ENCODE measurements at places on chromosomes 16 and 17.

GRCh38 chr16:7914748-7915147 is 582.1 kb downstream of the RBFOX1 start:
- DNase-seq = no peak

DNA sequence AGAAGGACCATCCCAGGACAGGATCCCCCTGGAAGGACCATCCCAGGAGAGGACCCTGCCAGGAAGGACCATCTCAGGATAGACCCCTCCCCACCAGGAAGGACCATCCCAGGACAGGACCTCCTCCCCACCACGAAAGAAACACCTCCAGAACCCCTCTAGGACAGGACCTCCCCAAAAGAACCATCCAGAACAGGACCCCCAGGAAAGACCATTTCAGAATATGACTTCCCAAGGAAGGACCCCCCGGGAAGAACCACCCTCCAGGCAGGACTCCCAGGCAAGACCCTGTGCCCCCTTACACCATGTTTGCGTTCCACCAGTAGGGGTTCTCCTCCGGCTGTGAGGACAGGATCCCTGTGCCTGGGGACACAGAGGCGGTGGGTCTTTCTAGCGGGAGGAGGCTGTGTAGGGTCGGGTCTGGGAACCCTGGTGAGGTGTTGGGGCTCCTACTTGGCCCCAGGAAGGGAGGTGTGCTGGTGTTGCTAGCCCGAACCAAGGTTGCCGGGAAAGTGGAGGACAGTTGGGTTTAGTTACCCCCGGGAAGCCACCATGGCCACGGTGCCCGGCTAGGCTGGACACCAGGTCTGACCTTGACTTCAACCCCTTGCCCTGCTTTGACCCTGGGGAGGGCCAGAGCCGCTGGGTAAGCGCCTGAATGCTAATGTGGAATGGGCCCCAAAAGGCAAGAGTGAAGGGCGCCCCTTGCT is 2.2 kb downstream of the NOTUM start:
- no peak for DNase-seq

GRCh38 chr17:8563981-8564602 is 66.4 kb downstream of the MYH10 start:
- DNase-seq = no peak

DNA sequence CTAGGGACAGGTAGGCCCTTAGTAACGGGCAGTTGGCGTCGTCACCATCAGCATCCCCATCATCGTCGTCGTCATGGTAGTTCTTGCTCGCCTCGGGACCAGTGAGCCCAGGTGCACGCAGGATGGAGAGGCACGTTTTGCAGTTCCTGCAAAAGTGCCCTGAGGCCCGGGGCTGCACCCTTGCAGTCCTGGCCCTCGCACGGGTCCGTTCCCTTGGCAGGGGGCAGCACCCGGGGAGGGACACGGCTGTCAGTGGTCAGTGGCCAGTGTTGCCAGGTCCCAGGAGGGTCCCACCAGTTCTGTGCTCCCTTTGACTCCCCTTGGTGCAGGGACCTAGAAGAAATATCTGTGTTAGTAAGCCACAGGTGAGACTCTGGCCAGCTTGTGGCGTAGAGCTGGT is 243.9 kb upstream of the CIBAR2 start:
- DNase-seq = no peak

GRCh38 chr16:2845116-2845515 is 12.9 kb downstream of the PRSS22 start:
- DNase-seq = no peak

DNA sequence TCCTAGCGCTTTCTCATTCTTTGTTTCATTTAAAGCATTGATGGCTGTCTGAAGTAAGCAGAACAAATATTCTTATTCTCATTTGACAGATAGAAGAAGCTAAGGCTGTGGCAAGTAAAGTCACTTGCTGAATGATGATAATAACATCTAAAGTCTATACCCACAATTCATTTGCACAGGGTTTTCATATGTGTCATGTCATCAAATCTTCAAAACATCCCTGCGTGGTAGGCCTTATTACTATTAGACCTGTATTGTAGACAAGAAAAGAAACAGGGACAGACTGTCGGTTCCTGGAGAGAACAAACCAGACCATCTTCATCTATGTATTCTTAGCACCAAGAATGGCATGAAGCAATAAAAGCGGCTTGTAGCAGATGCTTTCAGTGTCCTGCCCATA is 85.9 kb downstream of the ASIC2 start:
- no peak for DNase-seq

GRCh38 chr17:30299000-30299399 is 7.3 kb upstream of the BLMH start:
- no peak for DNase-seq

DNA sequence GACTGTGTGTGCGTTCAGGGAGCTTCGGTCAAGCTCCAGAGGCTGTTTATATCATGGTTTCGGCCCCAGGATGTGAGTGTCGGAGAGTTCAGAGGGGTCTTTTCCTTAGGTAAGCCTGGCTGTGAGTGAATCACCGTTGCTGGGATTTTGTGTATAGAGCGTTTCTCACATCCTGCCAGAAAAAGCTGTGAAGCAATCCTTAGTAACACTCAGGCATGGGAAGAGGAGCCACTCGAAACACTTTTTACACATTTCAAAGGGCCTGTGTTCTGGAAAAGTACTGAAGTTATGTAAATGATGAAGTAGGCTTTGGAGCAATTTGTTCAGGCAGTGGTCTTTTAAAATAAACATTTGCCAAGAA is 662 bp downstream of the PGS1 start:
- DNase-seq = no peak

DNA sequence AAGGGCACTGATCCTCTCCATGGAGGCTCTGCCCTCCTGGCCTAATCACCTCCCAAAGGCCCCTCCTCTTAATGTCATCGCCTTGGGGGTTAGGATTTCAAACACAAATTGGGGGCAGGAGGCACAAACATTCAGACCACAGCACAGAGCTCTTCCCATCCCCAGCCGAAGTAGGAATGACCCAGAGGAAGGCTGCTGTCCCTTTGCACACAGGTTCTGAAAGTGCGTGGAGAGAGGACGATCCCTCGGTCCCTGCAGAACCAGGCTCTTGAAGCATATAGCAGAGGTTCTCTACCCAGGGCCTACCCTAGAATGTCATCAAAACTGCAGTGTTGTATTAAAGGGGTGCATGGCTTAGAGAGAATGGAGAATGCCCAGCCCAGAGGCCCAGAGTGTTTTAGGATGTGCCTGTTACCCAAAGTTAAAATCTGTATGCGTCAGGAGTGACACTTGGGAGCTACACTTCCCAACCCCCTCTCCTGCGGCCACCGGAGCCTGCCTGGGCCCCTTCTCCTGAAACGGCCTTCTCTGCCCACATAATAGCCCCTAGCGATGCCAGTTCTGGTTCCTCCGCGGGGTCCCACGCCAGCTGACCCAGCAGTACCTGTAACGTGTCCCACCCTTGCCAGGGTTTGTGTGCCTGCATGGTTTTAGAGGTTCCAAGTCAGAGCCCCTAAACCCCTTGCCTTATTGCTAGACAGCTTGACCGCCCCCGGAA is 159.5 kb upstream of the CACNG5 start:
- no peak for DNase-seq

DNA sequence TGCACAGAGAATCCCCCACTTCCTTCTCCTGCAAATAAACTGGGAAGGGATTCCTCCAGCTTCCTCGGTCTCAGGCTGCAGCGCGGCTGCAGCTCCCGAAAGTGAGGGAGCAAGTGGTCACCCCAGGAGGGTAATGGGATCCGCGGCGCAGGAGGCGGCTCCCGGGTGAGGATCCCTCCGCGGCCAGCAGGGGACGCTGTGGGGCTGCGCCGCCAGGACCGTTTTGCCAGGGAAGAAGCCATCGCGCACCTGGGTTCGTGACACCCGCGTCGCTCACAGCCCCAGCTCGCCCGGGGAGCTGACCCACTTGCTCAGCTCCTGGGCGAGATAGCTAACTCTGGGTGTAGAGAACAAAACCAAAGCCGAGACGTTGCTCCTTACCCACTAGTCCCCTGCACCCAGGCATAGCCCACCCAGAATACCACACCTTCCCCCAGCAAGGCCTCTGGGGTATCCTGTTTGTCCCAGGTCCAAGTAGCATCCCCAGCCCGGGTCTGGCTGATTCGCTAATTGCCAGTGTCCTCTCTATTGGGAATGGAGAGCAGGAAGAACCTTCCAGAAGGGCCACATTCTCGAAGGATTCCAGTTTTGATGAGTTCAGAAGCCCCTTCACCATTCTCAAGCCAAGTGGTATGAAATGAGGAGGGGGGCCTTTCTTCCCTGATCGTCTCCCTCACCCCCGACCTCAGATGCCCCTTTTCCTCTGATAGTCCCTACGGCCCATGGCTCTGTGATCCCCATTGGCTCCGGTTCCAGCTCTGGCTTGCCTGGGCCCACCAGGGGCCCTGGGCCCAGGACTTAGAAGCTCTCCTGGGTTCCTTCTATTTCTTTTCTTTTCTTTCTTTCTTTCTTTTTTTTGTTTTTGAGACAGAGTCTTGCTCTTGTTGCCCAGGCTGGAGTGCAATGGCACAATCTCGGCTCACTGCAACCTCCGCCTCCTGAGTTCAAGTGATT is 14.1 kb downstream of the CYGB start:
- peak; percentile 57 for DNase-seq

DNA sequence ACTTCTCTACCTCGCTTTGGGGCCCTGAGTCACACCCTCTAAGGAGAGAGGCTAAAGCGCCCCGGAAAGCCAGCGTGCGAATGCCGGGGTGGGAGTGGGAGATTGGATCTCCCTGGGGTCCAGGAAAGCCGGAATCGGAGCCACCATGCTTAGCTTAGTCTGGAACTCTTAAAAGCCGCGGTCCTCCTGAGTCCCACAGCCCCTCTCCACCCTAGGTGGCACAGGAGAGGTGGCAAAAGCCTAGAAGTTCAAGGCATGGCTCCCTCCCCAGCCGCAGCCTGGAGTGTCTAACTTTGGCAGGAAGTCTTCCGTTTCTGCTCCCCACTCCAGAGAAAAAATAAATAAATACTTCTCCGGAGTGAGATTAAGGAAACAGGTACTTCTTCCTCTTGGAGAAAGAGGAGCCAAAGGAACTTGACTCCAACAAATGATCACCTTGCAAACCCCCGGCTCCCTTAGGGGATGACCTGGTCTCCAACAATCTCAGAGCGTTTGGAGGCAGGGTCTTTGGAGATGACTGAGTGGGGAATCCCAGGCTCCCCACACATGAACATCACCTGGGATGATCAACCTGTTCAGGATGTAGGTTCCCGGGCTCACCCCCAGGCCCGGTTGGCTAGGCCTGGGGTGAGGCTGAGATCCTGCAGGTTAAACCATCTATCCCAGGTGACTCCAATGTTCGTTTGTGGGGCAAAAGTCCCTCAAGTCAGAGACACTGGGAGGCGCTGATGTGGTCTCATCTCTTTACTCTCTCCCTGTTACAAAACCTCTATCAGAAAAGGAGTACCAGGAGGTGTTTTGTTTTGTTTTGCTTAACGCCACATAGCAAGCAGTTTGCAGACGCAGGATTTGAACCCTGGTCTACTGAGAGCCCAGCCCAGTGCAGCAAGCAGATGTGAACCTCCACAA is 2.9 kb downstream of the CIITA start:
- no peak for DNase-seq

GRCh38 chr16:11320170-11320569 is 25.1 kb upstream of the RMI2 start:
- peak; percentile 21 for DNase-seq

GRCh38 chr17:79984045-79984840 is 51.4 kb downstream of the TBC1D16 start:
- no peak for DNase-seq

DNA sequence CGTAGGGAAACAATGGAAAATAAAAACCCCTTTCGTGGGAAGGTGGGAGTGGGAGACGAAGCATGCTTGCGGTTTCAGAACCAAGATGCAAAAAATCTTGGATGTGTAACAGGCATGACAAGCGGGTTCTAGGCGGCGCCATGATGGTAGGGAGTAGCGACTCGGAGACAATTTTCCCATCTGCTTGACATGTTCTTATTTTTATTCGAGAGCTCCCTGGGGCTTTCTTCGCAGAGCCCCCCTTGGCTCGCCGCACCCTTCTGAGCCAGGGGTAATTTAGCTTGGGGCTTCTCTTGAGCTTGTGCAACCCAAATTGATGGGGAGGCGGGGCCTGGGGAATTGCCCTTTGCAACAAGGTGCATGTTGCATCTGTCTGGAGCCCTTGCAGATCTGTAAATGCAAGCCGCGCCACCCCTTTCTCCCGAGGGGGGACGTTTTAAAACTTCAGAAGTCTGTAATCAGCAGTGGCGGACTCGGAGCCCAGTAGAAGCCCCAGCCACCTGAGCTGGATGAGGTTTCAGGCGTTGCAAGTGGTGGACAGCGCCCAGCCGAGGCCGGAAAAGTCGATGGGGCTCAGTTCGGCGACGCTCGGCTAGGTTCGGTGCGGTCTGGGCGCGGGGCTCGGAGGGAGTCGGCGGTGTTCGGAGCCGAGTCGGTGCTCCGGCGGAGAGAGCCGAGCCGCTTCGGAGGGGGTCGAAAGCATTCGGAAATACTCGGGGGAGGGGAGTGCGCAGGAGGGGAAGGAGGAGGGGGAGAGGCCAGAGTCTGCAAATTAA is 2.9 kb downstream of the GNAO1 start:
- peak; percentile 87 for DNase-seq

GRCh38 chr17:82767041-82767754 is 15.3 kb downstream of the TBCD start:
- DNase-seq = no peak

GRCh38 chr17:72719578-72720493 is 372.7 kb downstream of the SLC39A11 start:
- DNase-seq = no peak

DNA sequence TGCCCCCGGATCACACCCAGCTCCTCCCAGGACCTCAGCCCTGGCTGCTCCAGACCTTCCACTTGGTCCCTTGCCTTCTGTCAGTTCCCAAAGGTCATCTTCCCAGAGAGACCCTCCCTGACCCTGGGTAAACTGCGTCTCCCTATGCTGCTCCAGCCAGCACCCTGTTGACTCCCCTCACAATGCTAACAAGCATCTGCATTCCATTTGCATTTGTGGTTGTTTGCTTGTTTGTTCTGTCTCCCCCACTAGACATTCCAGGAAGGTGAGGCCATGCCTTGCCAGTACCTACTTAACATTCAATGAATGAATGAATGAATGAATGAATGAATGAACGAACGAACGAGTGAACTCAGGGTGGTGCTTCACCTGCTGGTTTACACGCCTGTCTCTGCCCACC is 171.2 kb downstream of the WSCD1 start:
- DNase-seq = no peak

GRCh38 chr16:72285728-72286127 is 113.8 kb upstream of the PMFBP1 start:
- DNase-seq = no peak

GRCh38 chr16:17529982-17530760 is 59.4 kb upstream of the XYLT1 start:
- DNase-seq = no peak

GRCh38 chr17:78253946-78254672 is 22.7 kb downstream of the TMEM235 start:
- DNase-seq = peak; percentile 84

GRCh38 chr16:77739559-77739892 is 17.2 kb downstream of the NUDT7 start:
- no peak for DNase-seq

- no peak for DNase-seq
These were observed 12.0 kb upstream of the ANKFN1 start for GRCh38 chr17:56141046-56141839.

GRCh38 chr17:28717578-28718332 is at the start of gene RAB34:
Gene RAB34, minus strand, starts transcription at chr17:28717868. Its CDS starts 602 bp downstream, at chr17:28717266.
- DNase-seq = peak; percentile 89
